ENCODE measurements at places on chromosomes 7 and 10.

- no peak overlapping the region for H3K27ac ChIP-seq
- H3K4me3 ChIP-seq, result no peak overlapping the region
- no peak for DNase-seq
- no peaks in the 10 kb centered on the region for H3K4me1 ChIP-seq
- no peaks in the 10 kb centered on the region for H3K27me3 ChIP-seq
These were observed 111.3 kb upstream of the KCTD7 start for GRCh38 chr7:66517212-66517909.

DNA sequence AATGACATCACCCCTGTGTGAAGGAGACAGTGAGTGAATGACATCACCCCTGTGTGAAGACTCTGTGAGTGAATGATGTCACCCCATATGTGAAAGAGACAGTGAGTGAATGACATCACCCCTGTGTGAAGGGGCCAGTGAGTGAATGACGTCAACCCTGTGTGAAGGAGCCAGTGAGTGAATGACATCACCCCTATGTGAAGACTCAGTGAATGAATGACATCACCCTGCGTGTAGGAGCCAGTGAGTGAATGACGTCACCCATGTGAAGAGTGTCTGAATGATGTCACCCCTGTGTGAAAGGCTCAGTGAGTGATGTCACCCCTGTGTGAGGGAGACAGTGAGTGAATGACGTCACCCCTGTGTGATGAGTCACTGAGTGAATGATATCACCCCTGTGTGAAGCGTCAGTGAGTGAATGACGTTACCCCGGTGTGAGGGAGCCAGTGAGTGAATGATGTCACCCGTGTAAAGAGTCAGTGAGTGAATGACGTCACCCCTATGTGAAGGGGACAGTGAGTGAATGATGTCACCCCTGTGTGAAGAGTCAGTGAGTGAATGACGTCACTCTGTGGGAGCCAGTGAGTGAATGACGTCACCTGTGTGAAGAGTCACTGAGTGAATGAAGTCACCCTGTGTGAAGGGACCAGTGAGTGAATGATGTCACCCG is 478.1 kb downstream of the PTPRN2 start:
- H3K4me3 ChIP-seq, result no peak overlapping the region
- H3K27me3 ChIP-seq, result no peaks in the 10 kb centered on the region
- H3K4me1 ChIP-seq, result no peaks in the 10 kb centered on the region
- no peak for DNase-seq
- no peak overlapping the region for H3K27ac ChIP-seq

- no peaks in the 10 kb centered on the region for H3K27me3 ChIP-seq
- peaks cover 28% of the 10 kb centered on the region for H3K4me1 ChIP-seq
- DNase-seq, result no peak
- no peaks in the 10 kb centered on the region for H3K36me3 ChIP-seq
These were observed 6.1 kb downstream of the CCDC3 start for GRCh38 chr10:12995425-12995861.

DNA sequence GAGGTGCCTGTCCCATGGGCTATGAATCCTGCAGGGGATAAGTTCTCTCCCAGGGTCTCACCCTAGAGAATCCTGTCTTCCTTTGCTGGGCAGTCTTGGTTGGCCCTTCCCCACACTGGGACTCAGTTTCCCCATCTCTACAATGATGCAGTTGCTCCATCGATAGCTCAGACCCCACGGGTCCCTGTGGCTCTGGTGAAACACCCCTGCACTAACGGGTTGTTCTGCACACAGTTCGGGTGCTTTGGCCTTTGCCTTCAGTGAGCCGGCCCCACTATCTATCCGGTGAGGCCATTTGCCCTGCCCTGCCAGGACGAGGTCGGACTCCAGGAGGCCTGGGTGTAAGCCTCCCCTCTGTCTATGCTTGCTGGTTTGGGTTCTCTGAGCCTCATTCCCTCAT is 76.5 kb upstream of the PCBD1 start:
- H3K4me1 ChIP-seq, result no peaks in the 10 kb centered on the region
- H3K27me3 ChIP-seq, result no peaks in the 10 kb centered on the region
- H3K4me3 ChIP-seq, result no peak overlapping the region
- no peaks in the 10 kb centered on the region for H3K36me3 ChIP-seq
- DNase-seq, result no peak
- no peak overlapping the region for H3K27ac ChIP-seq

- no peaks in the 10 kb centered on the region for H3K36me3 ChIP-seq
- H3K4me1 ChIP-seq, result peaks cover 21% of the 10 kb centered on the region
- H3K4me3 ChIP-seq, result peak overlapping the region; percentile 98
- peak; percentile 37 for DNase-seq
- H3K27me3 ChIP-seq, result no peaks in the 10 kb centered on the region
These were observed 716 bp downstream of the OGA start for GRCh38 chr10:101817337-101818118.

DNA sequence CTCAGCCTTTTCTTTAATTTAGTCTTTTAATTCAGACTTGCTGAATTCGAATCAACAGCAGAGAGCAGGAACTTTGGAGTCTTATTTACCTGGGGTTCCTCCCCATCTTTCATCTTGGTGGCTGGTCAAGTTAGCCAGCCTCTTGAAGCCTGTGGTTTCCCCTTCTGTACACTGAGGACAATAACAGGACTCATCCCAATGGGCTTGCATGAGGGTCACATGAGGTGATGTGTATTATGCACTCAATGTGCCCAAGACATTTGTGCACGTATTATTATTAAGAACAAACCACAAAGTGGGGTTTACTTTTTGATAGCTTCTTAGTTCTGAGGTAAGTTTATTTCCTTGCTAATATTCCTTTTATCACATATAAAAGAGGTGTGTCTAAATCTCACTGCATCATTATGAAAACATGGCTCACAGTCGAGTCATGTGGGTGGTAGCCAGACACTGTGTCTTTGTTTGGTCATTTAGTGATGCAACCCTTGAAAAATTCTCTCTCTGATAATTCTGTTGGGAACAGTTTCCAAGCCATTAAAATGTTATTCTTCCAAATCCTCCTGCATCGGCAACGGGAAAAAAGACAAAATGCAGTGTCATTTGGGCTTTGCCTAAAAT is 86.5 kb upstream of the GRB10 start:
- no peak overlapping the region for H3K4me3 ChIP-seq
- no peaks in the 10 kb centered on the region for H3K36me3 ChIP-seq
- no peak overlapping the region for H3K27ac ChIP-seq

- H3K4me3 ChIP-seq, result peak overlapping the region; percentile 52
- H3K27ac ChIP-seq, result peak overlapping the region; percentile 81
- no peak for DNase-seq
These were observed 896 bp upstream of the GNG11 start for GRCh38 chr7:93920496-93921182.

- no peak overlapping the region for H3K4me3 ChIP-seq
- DNase-seq, result no peak
- H3K27me3 ChIP-seq, result no peaks in the 10 kb centered on the region
- H3K36me3 ChIP-seq, result no peaks in the 10 kb centered on the region
- no peaks in the 10 kb centered on the region for H3K4me1 ChIP-seq
These were observed 39.3 kb downstream of the CALD1 start for GRCh38 chr7:134818613-134819345.

GRCh38 chr7:90777465-90777864 is 181.3 kb downstream of the CDK14 start:
- H3K4me1 ChIP-seq, result no peaks in the 10 kb centered on the region
- no peak overlapping the region for H3K27ac ChIP-seq
- H3K4me3 ChIP-seq, result no peak overlapping the region
- H3K27me3 ChIP-seq, result no peaks in the 10 kb centered on the region

DNA sequence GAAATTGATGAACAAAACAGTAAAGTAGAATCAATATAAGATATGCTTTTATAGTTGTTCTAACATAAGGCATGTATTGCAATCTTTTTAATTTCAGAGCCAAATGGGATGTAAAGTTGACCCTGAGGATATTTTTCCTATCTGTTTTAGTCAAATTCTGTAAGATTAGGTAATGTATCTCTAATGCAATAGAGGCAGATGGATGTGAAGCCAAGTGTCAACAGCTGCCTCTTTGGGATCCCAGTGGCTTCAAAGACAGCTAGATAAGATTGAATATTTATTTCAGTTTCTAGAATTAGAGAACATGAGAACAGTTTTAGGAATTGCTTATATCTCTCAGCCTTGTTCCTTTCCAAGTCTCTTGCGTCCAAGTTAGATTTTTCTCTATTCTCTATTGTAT is 208.3 kb downstream of the DNAJB9 start:
- no peak overlapping the region for H3K4me3 ChIP-seq
- H3K4me1 ChIP-seq, result no peaks in the 10 kb centered on the region
- no peak for DNase-seq
- no peaks in the 10 kb centered on the region for H3K36me3 ChIP-seq
- H3K27ac ChIP-seq, result no peak overlapping the region
- H3K27me3 ChIP-seq, result no peaks in the 10 kb centered on the region

DNA sequence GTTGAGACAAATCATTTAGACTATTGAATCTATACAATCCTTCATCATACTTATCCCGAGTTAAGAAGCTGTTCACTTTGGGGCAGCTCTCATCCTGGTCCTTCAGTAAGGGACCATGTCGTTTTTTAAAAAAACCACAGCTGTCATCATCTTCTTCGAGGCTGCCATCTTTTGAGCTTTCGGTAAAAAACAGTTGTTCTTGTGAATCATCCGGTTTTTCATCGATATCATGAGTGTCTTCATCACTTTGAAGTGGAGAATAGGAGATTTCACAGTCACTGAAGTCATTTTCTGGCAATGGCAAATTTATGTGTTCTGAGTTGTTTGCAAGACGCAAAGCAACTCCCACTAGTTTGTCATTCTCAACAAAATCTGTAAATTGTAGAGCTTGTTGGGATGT is 3.9 kb downstream of the DCLRE1A start:
- no peak for DNase-seq
- H3K4me3 ChIP-seq, result no peak overlapping the region
- no peaks in the 10 kb centered on the region for H3K27me3 ChIP-seq
- peaks cover 3% of the 10 kb centered on the region for H3K4me1 ChIP-seq

DNA sequence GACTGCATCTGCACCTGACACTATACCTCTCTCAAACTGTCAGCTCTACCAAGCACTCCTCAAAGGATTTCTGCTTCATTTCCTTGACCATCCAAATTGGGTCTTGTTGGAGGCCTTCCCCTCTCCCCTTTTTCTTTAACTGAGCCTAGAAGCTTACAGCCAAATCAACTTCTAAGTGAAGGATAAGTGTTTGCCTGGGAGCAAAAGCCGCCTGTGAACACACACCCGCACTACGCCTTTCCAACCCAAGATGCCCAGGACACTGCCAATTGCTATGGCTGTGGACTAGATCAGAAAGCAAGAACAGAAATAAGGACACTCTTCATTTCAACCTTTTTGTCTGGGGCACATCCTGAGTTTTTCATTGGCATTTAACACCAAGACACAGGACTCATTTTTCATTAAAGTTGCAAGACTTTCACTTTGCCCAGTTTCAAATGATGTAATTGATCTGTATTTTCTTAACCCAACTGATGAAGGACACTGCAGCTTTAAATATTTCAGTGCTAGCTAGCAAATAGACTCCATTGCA is 52.8 kb downstream of the CPEB3 start:
- DNase-seq, result no peak
- no peaks in the 10 kb centered on the region for H3K36me3 ChIP-seq
- H3K27ac ChIP-seq, result peak overlapping the region; percentile 97
- no peaks in the 10 kb centered on the region for H3K27me3 ChIP-seq

GRCh38 chr10:119414081-119414611 is 128.4 kb downstream of the RGS10 start:
- H3K36me3 ChIP-seq, result no peaks in the 10 kb centered on the region
- no peak for DNase-seq
- peak overlapping the region; percentile 86 for H3K27ac ChIP-seq
- no peaks in the 10 kb centered on the region for H3K27me3 ChIP-seq
- peaks cover 8% of the 10 kb centered on the region for H3K4me1 ChIP-seq
- no peak overlapping the region for H3K4me3 ChIP-seq

GRCh38 chr10:123640016-123640535 is 26.1 kb upstream of the GPR26 start:
- H3K27ac ChIP-seq, result no peak overlapping the region
- no peaks in the 10 kb centered on the region for H3K27me3 ChIP-seq
- no peaks in the 10 kb centered on the region for H3K4me1 ChIP-seq
- H3K36me3 ChIP-seq, result no peaks in the 10 kb centered on the region
- DNase-seq, result no peak

Measured in esophagus squamous epithelium (tissue), 5 donors.